Activated T-helper 1 cell treated with anti-CD3 and anti-CD28 coated beads, Interleukin-12 subunit alpha, Interleukin-12 subunit beta, Interleukin-2, Interleukin-4 antibody, amounts not matched to agents 30 ng/mL and 10 ng/mL and 1 ng/mL, durations not matched to agents 14 hours and 24 hours and 36 hours (primary cell): ENCODE measurements at places on chromosomes 6 and 20. TPM values are rescaled to one million over a fixed set of nuclear protein-coding genes. Genes with fewer than 3 reads are reported as not detected.

DNA sequence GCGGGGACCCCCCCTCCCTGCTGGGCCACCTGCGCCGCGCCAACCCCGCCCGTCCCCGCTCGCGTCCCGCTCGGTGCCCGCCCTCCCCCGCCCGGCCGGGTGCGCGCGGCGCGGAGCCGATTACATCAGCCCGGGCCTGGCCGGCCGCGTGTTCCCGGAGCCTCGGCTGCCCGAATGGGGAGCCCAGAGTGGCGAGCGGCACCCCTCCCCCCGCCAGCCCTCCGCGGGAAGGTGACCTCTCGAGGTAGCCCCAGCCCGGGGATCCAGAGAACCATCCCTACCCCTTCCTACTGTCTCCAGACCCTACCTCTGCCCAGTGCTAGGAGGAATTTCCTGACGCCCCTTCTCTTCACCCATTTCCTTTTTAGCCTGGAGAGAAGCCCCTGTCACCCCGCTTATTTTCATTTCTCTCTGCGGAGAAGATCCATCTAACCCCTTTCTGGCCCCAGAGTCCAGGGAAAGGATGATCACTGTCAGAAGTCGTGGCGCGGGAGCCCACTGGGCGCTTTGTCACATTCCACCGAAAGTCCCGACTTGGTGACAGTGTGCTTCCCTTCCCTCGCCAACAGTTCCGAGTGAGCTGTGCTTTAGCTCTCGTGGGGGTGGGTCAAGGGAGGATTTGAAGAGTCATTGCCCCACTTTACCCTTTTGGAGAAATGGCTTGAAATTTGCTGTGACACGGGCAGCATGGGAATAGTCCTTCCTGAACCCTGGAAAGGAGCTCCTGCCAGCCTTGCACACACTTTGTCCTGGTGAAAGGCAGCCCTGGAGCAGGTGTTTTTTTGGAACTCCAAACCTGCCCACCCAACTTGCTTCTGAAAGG, 2.1 kb downstream of the VEGFA start:
- DNase-seq: peak; percentile 61

- no peak for DNase-seq
Observed at GRCh38 chr6:13304101-13304500, 24.2 kb downstream of the TBC1D7 start.

GRCh38 chr20:47392015-47392720, 35.7 kb upstream of the ZMYND8 start:
- no peak for DNase-seq

- DNase-seq: peak; percentile 18
Observed at GRCh38 chr20:62303340-62304226, 786 bp downstream of the ADRM1 start.

GRCh38 chr20:55668631-55669030, 336.7 kb downstream of the CBLN4 start:
- no peak for DNase-seq

GRCh38 chr20:36848078-36848660, 27.8 kb upstream of the TLDC2 start:
- DNase-seq: no peak

DNA sequence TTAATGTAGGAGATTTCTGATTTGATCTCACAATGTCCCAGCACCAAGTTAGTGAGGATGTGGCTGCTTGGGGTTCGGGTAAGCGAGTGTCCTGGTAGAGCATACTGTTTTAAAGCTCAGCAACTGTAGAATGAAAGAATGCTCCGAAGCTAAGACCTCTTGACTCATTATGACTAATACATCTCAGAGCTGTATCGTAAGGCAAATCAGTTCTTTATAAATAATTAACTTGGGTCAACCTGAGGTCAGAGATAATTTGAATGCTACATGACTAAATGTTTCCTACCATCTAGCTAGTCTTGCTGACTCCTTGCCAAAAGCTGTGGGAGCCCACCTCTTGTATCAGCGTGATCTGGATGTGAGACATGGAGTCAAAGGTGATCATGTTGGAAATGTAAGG, 128.8 kb upstream of the PDE7B start:
- DNase-seq: no peak

DNA sequence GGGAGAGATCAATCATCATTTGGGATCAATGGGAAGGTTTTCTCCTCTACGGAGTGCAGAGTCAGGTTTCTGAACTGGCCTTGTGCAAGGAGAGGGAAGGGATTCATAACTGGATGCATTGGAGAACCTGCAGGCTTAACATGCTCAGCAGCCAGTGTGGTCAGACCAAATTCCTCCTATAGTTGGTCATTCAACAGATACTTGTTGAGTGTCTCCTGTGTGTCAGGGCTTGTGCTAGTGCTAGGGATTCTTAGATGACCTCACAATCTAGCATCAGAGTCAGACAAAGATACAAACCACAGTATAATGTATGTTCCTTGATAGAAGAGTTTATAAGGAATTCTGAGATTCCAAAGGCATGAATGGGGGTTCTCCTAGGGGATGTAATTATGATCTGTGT, 23.9 kb downstream of the RALY start:
- no peak for DNase-seq

GRCh38 chr6:112331306-112331705, 15.8 kb upstream of the RFPL4B start:
- no peak for DNase-seq

TMEM63B gene
- total RNA-seq: 17.0 and 20.7 TPM in 2 replicates

ZNF165 gene
- 0.12 and 0.41 TPM in 2 replicates for total RNA-seq

CLDN20 gene
- 0.29 TPM in 1 of 2 replicates, not detected in the other for total RNA-seq

ULBP3 gene
- 0.56 TPM in 1 of 2 replicates, not detected in the other for total RNA-seq

COX4I2 gene
- not detected in 2 replicates for total RNA-seq

SMIM13 gene
- 14.6 and 18.4 TPM in 2 replicates for total RNA-seq

NRN1 gene
- total RNA-seq: 2.8 and 3.0 TPM in 2 replicates
